ENCODE measurements at places on chromosomes 13 and 19.
A peak's percentile ranks its signal among the peaks of the same experiment; 100 is the strongest.

- peak; percentile 11 for DNase-seq
Measured at GRCh38 chr13:112725346-112726015, 35.6 kb downstream of the ATP11A start.

DNA sequence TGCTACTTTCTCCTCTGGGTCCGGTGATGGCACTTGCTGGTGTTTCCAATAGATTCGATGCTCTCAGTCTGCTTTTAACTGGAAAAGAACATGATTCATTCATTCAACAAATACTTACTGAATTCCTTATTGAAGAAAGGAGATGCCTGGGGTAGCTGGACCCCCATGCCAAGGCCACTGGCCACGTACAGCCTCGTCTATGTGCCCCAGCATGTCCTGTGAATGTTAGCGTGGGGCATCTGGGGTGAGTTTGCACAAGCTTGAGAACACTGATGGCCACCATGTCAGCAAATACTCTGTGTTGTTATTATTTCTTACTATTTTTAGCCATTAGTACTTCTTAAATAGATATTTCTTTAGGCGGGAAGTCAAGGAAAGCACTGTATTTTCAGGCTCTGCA, 112.0 kb upstream of the OXGR1 start:
- DNase-seq: no peak

- DNase-seq: no peak
Measured at GRCh38 chr13:40371531-40372125, 294.8 kb downstream of the FOXO1 start.

GRCh38 chr13:29937841-29938240, 87.4 kb upstream of the UBL3 start:
- peak; percentile 34 for DNase-seq

- no peak for DNase-seq
Measured at GRCh38 chr19:13795595-13796300, 505 bp downstream of the ZSWIM4 start.

DNA sequence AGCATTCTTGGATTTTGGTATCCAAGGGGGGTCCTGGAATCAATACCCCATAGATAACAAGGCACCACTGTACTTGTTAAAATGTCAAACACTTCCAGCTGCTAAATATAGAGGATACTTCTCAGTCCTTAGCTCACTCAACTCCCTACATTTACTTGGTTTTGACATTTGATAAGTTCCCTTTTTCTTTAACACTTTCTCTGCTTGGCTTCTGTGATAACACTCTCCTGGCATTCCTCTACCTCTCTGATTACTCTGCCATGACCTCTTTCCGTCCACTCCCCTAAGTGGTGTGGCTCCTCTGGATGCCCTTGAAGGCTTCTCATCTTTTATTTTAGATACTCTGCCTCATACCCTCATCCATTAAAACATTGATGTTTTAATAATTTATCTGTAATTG, 65.2 kb downstream of the MICU2 start:
- no peak for DNase-seq

DNA sequence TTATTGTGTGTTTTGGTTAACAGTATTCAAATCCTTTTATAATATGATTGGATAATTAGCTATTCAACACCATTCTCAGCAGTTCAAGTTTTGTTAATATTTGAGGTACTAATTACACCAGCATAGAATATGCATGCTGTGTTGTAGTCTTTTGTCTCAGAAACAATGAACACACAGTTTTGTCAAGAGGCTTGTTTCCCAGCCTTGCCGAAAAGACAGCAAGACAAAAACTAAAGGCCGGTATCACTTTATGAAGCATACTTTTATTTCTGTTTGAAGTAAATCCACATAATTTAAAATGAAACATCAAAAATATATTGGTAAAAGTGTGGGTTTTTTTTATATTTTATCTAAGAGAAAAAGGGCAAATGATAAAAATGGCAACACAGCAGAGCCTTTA, 7.5 kb downstream of the GPR180 start:
- no peak for DNase-seq

DNA sequence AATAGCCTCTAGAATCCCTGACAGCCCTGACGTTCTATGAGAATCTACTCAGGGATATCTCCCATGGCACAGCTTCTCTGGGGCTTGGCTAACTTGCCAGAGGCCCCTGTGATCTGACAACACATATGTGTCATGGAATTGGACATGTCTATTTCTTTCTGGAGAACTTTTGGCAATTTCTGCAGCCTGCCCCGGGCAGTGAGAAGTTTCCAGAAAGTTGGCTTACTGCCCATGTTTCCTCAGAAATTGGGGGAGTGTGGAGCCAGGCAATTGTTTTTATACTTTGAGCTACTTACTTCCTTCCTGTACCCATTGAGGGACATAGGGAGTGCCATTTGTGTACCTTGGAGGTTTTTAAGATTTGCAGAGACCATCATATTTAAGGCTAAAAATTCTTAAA, 98.9 kb downstream of the FLT1 start:
- no peak for DNase-seq

DNA sequence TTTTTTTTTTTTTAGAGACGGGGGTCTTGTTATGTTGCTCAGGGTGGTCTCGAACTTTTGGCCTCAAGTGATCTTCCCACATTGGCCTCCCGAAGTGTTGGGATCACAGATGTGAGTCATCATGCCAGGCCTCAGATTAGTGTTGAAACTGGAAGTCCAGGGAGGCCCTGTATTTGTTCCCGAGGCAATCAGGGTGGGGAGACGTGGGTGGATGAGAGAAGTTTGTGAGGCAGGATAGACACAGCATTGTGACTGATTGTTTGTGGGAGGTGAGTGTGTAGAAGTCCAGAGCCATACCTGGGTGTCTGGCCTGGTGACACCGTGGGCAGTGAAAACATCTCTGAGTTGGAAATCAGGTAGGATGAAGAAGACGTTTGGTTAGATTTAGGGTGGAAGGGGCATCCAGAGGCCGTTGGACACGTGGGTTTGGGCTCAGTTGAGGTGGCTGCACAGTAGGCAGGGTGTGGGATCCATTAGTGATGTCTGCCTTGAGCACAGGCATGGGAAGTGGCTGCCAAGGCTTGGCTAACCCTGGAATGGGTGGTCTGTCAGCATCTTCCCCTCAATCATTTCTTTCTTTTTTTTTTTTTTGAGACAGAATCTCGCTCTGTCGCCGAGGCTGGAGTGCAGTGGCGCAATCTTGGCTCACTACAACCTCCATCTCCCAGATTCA, 12.4 kb downstream of the RTN2 start:
- DNase-seq: no peak

DNA sequence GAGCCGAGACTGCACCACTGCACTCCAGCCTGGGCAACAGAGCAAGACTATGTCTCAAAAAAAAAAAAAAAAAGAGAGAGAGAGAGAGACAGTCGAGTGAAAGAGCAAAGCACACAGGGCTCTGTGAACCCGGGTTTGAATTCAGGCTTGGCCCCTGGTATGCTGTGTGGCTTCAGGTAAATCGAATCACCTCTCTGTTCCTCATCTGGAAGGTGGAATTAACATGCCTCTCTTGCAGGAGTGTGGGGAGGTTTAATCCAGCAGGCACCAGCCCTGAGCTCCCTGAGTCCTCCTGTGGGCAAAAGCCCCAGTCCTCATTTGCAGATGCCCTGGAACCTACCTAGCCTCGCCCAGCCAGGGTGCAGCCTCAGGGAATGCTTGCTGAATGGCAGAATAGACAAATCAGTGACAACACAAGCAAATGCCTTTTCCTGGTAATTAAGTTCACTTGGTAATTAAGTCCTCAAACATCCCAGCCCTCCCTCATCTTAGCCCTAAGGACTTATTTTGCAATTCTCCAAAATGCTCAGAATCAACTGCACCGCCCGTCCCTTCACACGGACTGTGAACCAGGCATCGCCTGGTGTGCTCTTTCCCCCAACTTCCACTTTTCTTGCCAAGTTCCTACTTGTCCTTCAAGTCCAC, 4.6 kb upstream of the ZNRF4 start:
- no peak for DNase-seq

- DNase-seq: no peak
Measured at GRCh38 chr19:27733551-27734266, 1479.2 kb downstream of the UQCRFS1 start.

DNA sequence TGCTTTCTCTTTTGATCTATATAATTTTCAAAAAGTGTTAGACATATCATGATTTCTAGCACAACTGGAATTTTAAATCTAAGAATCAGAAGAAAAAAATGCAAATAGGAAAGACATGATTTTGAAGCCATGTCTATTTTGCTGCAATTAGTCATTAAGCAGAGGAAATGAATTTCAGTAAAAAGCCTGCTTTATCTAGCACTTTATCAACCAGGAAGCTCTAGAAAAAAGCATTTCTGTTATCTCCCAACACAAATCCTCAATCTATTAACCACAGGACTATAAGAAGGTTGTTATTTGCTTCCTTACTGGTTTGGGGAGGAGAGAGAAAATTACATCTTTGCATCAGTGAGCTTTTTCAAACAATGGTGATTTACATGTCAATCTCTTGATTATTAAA, 716.7 kb downstream of the DIAPH3 start:
- no peak for DNase-seq

DNA sequence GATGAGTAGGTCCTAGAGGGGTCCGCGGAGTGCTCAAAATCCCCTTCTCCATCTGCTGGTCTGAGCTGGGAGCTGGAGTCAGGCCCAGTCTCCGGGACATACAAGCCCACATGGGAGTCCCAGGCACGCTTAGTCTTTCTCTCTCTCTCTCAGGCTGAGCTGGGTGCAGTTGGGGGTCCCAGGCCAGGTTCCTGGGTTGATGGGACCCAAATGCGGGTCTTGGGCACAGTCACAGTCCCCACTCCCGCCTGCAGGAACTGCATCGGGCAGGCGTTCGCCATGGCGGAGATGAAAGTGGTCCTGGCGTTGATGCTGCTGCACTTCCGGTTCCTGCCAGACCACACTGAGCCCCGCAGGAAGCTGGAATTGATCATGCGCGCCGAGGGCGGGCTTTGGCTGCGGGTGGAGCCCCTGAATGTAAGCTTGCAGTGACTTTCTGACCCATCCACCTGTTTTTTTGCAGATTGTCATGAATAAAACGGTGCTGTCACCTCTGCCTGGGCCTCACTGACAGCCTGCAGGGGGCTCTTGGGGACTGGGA, 23.8 kb downstream of the CYP4F12 start:
- DNase-seq: no peak

- no peak for DNase-seq
Measured at GRCh38 chr13:80469853-80470381, 129.0 kb upstream of the SPRY2 start.

- peak; percentile 96 for DNase-seq
Measured at GRCh38 chr19:6767357-6768235, at the start of gene SH2D3A. Gene SH2D3A (minus strand): TSS chr19:6767435. CDS start chr19:6763748, 3,687 bp downstream.

DNA sequence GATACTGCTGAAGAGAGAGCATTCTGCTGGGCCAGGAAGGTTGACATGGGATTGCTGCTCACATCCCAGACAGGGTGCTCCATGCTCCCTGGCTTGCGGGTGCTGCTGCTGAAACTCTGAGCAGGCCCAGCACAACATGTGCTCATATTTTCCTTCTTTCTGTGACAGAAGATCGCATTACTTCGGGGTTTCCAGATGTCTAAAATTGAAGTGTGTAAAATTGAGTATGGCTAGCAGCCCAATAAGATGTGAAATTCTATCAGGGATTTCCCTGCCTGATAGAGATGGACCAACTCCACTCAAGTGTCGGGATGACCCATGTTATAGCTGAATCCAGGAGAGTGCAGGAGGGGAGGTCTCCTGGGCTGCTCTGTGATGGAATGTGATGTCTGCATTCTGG, 55.6 kb upstream of the KL start:
- no peak for DNase-seq

DNA sequence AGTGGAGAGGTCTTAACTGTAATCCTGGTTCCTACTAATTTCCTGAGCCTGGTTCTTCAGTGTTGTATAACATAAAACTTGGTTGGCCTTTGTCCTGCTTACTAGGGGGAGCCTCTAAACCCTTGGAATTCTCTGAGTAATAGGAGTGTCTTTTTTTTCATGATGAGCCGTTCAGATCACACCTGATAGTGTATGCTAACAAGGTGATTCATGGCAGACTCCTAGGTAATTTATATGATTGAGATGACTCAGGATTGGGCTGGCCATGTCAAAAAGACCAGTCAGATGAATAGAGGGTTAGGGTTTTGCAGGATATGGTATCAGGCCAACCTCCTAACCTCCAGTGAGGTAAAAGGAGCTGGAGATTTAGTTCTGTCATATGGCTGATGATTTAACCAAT, 135.8 kb upstream of the KLF12 start:
- DNase-seq: no peak

- no peak for DNase-seq
Measured at GRCh38 chr13:60575142-60575541, 178.1 kb downstream of the TDRD3 start.

GRCh38 chr19:41449079-41449864, 6.3 kb downstream of the ERICH4 start:
- DNase-seq: peak; percentile 56

DNA sequence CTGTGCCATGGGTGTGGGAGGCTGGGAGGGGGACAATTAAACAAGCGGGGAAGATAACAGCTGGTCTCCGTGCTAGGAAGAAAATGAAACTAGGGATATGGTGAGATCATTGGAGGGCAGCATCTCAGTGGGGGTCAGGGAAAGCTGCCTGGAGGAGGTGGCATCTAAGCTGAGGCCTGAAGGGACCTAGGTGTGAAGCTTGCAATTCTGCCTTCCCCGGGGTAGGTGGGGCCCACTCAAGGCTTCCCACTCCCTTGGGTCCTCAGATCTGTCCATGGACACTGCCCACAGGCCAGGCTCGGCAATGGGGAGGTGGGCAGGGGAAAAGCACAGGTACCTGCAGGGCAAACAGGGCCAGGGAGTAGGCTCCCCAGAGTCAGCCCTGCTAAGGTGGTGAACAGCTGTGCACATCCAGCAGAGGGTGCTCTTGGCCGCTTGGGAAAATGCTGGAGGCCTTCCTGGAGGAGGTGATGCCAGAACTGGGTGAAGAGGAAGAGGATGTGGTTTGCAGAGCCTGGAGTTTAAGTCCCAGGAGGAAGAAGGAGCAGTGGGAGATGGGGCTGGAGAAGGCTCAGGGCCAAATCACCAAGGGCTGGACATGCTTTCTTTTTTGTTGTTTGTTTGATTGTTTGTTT, 25.7 kb upstream of the CCNE1 start:
- DNase-seq: no peak

DNA sequence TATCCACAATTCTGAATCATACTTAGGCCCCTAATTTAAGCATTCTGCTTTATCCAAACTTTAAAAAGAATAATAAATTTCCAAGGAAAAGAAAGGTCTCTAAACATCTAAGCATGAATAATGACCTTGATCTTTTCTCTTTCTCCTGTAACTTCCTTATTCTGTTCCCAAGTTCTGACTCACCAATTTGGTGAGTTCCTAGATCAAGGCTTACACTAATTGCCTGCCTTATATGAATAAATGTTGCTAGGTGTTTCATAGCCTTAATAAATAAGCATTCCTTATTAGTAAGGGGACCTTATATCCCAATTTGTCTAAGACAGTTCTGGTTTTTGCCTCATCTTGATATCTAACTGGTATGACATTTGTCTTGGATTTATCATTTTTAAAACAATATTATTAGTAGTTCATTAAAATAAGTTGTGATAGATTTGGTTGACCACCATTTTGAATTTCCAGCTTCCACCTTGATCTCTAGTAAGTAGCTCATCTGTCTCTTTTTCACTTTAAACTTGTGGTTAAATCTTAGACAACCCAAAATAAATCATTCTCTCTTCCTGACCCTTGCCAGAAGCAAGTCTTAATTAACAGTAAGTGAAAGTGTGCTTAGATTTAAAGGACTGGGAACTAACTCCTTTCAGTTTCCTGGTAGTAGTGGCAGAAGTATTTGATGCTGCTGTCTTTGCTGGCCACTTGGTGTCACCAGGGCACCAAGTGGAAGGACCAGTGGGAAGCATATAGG, 121.2 kb upstream of the MLNR start:
- no peak for DNase-seq

GRCh38 chr19:30135797-30136196, 193.8 kb downstream of the URI1 start:
- no peak for DNase-seq

- DNase-seq: no peak
Measured at GRCh38 chr13:72186730-72187422, 319.9 kb upstream of the DACH1 start.
